GM23338 (cell line): ENCODE measurements at places on chromosomes 5 and 9. TPM values are rescaled to one million over a fixed set of nuclear protein-coding genes. Genes with fewer than 3 reads are reported as not detected.

DNA sequence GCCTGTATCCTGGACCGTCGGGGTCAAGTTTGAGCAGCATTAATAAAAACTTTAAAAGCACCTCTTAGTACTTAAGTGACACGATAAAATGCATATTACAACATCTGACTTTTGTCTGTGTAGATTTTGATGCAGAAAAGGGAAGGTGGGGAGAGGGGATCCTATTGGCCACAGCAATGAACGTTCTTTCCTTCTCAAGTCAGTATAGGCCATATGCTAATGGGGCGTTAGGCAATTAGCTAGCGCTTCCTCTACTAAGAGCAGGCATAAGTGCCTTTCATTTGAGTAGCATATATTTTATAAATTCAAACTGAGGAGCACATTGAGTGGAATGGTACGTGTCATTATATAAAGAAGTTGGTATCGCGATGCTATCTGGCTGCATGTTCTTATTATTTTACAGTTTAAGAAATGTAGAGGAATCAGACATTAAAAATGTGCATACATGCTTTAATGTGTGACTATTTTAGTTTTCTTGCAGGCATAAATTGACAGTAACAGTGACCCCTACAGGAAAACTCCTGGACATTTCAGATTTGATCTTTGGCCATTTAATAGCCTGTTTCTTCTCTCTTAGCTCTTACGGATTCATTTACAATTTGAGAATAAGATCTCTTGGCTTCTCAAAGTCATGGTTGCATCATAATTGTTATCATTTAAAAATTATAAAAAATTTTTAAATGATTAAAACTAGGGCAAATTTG lies 1.1 kb upstream of the GNA14 start:
- H3K4me1 ChIP-seq, result peaks cover 23% of the 10 kb centered on the region; the same call in 1 of the 2 replicates

DNA sequence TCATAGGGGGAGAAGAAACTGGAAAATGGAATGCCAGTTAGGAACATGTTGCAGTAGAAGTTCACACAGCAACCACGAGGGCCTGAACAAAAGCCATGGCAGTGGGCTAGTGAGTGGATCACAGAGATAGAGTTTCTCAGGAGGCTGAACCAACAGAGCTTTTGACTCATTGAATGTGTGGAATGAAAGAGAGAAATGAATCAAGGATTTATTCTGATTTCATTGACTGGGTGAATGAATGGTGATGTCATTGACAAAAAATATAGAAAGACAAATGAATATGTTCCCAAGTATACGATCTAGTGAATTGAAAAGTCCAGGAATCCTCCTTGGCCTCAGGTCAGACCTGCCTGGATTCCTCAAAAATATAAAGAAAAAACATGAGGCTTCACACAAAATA lies 99.2 kb downstream of the ZNF462 start:
- peaks cover 38% of the 10 kb centered on the region for H3K4me1 ChIP-seq
- H3K27ac ChIP-seq, result no peak overlapping the region
- DNase-seq, result no peak
- H3K27me3 ChIP-seq, result no peaks in the 10 kb centered on the region
- H3K4me3 ChIP-seq, result no peak overlapping the region

DNA sequence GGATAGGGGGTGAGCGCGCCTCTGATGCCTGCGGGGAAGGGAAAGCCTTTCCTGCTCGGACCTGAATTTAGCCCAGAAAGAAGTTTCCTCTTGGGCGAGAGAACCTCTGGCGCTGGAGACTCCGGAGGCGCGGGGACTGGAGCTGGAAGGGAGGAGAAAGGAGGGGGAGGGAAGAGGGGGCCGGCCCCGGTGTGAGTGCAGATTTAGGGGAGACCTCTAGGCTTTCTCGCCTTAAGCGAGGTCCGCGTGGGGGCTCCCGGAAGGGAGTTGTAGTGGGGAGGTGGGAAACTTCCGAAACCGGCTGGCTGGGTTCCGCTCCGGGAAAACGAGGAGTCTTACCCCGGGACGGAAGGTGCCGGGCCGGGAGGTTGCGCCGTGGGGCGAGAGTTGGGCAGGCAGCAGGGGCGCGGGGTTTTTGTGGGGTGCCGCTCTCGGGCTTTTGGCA lies 1.3 kb downstream of the PCSK5 start:
- peak; percentile 60 for DNase-seq
- no peak overlapping the region for H3K27ac ChIP-seq
- H3K36me3 ChIP-seq, result no peaks in the 10 kb centered on the region
- peaks cover 53% of the 10 kb centered on the region for H3K4me1 ChIP-seq

DNA sequence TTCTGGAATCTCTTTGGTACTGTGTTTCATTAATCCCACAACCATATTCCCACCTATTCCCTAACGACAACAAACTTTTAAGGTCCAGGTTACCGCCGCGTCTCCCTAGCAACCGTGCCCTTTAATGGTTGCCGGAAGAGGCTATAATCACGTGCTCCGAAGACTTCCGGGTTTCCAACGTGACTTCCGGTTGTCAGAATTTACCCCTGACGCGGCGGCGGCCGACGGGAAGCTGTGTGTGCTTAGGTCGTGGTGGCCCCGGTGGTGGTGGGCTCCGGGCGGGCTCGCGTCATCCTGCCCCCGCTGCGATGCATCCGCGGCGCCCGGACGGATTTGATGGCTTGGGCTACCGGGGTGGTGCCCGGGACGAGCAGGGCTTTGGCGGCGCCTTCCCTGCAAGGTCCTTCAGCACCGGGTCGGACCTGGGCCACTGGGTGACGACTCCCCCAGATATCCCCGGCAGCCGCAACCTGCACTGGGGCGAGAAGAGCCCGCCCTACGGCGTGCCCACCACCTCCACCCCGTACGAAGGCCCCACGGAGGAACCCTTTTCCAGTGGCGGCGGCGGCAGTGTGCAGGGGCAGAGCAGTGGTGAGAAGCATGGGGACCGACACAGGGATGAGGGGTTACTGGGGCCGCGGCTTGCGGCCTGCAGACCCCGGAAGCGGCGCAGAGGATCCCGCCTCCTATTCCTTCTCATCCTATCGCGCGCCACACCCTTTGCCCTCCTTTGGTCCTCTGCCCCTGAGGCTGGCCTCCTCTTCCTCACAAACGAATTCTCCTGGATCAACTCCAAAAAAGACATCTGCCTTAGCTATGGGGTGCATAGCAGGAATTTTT lies at the start of gene SLC25A46:
TSS of gene SLC25A46 (plus strand) at position 196 of the 840 bp plus-strand sequence. CDS start at position 309, 113 bp downstream.
- peak within 1 kb of the TSS; percentile 35; the same call in 1 of the 2 replicates for H3K27ac ChIP-seq
- H3K27me3 ChIP-seq, result no peaks in the 10 kb centered on the region
- H3K4me1 ChIP-seq, result peaks cover 12% of the 10 kb centered on the region; the same call in 1 of the 2 replicates
- H3K4me3 ChIP-seq, result peak within 1 kb of the TSS; percentile 97

- no peak overlapping the region for H3K27ac ChIP-seq
- no peaks in the 10 kb centered on the region for H3K36me3 ChIP-seq
- no peak overlapping the region for H3K4me3 ChIP-seq
- no peaks in the 10 kb centered on the region for H3K27me3 ChIP-seq
Observed at GRCh38 chr9:100639854-100640253, 62.0 kb downstream of the CAVIN4 start.

GRCh38 chr5:142193114-142193428 lies 84.5 kb downstream of the NDFIP1 start:
- no peaks in the 10 kb centered on the region for H3K36me3 ChIP-seq
- no peak overlapping the region for H3K4me3 ChIP-seq
- H3K27me3 ChIP-seq, result no peaks in the 10 kb centered on the region
- H3K27ac ChIP-seq, result no peak overlapping the region
- no peak for DNase-seq

DNA sequence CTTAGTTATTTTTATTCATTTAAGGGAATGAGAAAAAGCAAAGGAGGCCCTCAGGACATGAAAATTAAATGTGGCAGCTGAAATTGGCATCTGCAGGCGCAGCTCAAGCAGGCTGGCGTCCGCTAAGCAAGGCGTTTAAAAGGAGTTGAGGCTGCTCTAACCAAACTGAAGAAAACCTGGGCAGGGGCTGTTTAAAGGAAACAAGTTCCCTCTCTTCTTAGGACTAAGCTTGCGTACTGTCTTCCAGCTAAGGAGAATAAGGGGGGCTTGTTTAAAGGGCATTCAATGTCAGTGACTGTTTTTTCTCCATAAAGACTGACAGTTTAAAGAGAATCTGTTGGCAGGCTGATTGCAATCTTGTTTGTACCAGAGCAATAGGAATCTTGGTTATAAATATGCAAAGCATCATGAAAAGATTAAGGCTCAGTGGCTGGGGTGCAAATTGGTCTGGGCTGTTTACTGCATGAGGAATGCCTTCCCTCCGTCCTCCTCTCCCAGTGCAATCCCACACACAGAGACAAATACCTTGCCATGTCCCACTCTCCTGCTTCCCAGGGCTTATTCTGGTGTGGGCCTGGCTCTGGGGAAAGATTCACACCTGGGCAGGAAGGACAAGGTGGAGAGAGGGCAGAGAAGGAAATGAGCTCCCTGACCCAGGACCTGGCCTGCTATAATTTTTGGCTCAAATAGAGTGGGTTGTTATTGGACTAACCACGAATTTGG lies 85.9 kb upstream of the LIFR start:
- H3K27ac ChIP-seq, result no peak overlapping the region
- H3K36me3 ChIP-seq, result no peaks in the 10 kb centered on the region
- H3K27me3 ChIP-seq, result no peaks in the 10 kb centered on the region

Gene TNIP1
- total RNA-seq, result 29.6 and 35.8 TPM in 2 replicates

Gene TMEM174
- total RNA-seq, result not detected in 2 replicates

Gene SCGB3A1
- total RNA-seq, result not detected in 2 replicates

Gene ACOT12
- total RNA-seq, result 1.4 TPM in 1 of 2 replicates, not detected in the other
